ENCODE measurements at places on chromosomes 4 and X.

- DNase-seq: no peak
Observed at GRCh38 chrX:13142891-13143290, 98.5 kb upstream of the FAM9C start.

GRCh38 chr4:87353592-87353991, 30.9 kb upstream of the HSD17B13 start:
- DNase-seq: no peak

- no peak for DNase-seq
Observed at GRCh38 chrX:78123190-78123589, 16.3 kb downstream of the TAF9B start.

DNA sequence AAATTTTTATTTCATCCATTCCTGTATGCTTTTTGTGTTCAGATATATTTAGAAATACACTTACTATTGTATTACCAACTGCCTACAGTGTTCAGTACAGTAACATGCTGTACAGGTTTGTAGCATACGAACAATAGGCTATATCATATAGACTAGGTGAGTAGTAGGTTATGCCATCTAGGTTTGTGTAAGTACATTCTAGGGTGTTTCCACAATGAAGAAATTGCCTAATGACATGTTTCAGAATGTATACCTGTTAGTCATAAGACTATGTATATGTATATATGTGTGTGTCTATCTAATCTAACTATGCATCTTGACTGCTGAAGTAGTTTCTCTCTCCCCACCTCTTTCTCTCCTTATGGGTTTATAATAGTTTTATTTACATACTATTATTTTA, 51.5 kb upstream of the BTC start:
- no peak for DNase-seq

DNA sequence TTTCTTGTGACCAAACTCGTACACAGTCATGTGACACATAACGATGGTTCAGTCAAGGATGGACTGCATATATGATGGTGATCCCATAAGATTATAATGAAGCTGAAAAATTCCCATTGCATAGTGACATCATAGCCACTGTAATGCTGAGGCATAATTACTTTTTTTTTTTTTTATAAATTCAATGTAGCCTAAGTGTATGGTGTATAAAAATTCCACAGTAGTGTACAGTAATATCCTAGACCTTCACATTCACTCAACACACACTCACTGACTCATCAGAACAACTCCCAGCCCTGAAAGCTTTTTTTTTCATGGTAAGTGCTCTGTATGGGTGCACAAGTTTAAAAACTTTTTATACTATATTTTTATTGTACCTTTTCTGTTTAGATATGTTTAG, 105.0 kb downstream of the AREG start:
- no peak for DNase-seq

GRCh38 chr4:73245955-73246354, 12.6 kb downstream of the ANKRD17 start:
- no peak for DNase-seq

- no peak for DNase-seq
Observed at GRCh38 chrX:52359614-52360232, 9.1 kb upstream of the XAGE2 start.

- DNase-seq: no peak
Observed at GRCh38 chr4:1868293-1868692, 2.9 kb upstream of the NSD2 start.

DNA sequence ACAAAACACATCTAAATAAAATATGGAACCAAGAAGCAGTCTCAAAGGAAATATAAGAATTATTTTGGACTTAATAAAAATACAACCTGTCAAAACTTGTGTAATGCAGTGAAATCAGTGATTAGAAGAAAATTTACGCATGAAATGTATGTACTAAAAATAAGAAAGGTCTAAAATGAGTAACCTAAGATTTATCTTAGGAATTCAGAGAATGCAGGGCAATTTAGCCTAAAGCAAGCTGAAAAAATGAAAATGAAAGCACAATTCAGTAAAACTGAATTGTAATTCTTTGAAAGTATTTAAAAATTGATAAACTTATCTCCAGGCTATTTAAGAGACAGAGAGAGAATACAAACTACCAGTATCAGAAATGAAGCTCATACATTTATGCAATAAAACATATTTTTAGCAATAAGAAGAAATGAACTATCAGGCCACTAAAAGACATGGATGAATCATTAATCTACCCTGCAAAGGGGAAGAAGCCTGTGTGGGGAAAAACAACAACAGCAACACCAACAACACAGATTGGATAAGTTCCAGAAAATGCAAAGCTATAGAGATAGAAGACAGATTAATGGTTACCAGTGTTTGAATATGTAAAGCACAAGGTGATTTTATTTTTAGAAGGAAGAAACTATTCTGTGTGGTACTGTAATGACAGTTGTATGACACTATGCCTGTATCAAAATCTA, 442.0 kb upstream of the ADGRL3 start:
- no peak for DNase-seq

Measured in stimulated activated CD8-positive, alpha-beta memory T cell treated with anti-CD3 and anti-CD28 coated beads, Interleukin-15, amount 100 ng/mL, for 1 hour (primary cell).